ENCODE measurements at places on chromosomes 1 and 21.

DNA sequence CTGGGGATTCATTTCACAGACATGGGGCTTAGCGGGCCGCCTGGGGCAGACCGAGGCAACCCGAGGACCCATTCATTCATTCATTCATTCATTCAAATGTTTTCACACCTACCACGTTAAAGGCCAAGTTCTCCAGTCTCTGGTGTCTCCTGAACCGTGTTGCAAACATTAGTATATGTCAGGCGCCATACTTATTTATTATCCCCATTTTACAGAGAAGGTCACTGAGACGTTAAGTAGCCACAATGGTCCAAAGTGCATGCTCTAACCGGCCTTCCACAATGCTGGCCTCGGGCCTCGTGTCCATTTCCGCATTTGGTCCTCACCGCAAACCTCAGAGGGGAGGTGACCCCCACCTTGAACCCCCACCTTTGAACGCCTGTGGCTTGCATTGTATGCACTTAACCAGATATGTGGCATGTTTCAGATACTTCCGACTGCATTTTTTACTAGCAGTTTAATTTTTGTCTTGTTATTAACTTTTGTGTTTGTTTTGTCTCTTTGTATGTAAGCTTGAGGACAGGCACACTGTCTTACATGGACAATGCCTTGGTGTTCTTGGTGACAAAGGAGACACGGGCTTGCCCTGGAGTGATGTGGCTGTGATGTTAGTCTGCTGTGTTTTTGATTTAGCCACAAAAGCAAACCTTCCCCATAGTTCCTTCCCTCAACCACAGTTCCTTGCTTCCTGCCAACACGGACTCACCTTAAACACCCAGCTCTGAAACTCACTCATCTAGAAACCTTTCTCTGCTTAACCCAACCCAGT lies 1.2 kb upstream of the IFFO2 start:
- no peak for DNase-seq

- no peak for DNase-seq
Observed at GRCh38 chr1:30659702-30660101, 63.7 kb downstream of the MATN1 start.

GRCh38 chr1:53643881-53644390 lies 95.0 kb downstream of the GLIS1 start:
- no peak for DNase-seq

- DNase-seq: peak; percentile 99
Observed at GRCh38 chr1:96362623-96363022, 359.0 kb upstream of the PTBP2 start.

GRCh38 chr1:209383907-209384709 lies 199.4 kb upstream of the CAMK1G start:
- DNase-seq: no peak

DNA sequence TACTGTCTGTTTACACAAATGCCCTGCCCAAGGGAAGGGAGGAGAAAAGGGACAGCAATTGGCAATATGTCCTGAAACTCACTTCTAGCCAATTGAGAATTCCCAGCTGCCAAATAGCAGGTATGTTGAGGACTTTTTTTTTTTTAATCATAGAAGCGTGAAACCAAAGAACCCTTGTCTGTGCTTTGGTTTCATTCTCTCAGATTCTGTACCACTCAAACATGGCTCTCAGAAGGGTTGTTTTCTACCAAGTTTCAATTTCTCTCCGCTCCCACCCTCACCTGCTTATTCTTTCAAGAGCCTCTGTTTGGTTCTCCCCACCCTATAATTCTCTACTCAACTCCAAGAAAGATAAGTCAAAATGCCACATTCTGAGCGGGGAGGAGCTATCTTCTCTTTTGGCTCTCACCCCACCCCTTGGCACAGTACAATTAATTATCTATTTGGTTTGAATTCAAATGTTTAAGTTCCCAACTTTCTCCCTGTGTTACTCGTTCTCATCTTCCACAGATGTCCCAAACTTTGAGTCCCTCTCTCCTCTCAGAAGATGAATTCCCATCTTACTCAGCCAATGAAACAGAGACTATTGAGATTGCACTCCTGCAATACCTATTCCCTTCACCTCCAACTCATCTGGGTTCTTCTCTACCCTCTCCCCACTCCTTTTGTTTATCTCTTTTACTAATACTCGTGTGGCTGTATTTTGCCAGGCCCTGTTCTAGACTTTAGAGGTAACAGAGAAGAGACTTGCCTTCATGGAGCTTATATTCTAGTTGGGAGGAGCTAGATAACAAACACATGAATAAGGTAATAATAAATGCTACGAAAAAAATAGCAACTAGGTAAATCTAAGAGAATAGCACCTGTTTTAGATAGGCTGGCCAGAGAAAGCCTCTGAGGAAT lies 3.9 kb upstream of the TP53BP2 start:
- no peak for DNase-seq

- DNase-seq: no peak
Observed at GRCh38 chr1:107824946-107825345, 140.0 kb downstream of the VAV3 start.

- peak; percentile 89 for DNase-seq
Observed at GRCh38 chr1:202029171-202029665, 18.8 kb downstream of the ELF3 start.

- peak; percentile 90 for DNase-seq
Observed at GRCh38 chr1:246161626-246162025, 345.5 kb downstream of the SMYD3 start.
